T-cell (primary cell): ENCODE measurements at places on chromosomes 5 and 9. TPM values are rescaled to one million over a fixed set of nuclear protein-coding genes. Genes with fewer than 3 reads are reported as not detected.
A peak's percentile ranks its signal among the peaks of the same experiment; 100 is the strongest.

DNA sequence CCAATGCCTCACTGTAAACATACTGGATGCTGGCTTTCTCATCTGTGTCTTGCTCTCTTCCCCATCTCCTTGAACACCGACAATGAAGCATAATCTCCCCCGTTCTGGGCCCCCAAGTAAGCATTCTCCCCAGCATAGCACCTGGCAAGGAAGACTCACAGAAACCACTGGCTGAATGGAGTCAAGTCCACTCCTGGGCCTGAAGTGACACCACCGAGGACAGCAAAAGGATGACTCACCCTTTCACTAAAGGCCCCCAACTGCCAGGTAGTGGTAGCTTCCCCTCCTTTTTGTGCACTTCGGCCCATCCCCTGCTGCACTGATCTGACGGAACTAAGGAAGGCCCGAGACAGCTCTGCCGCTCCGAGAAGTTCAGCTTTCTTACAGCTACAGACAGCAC is 9.4 kb downstream of the VDAC1 start:
- no peak overlapping the region for H3K4me3 ChIP-seq
- H3K27me3 ChIP-seq, result no peaks in the 10 kb centered on the region
- no peak for DNase-seq

- DNase-seq, result no peak
- H3K36me3 ChIP-seq, result no peaks in the 10 kb centered on the region
- H3K27ac ChIP-seq, result no peak overlapping the region
- H3K4me1 ChIP-seq, result no peaks in the 10 kb centered on the region
- no peak overlapping the region for H3K4me3 ChIP-seq
Measured at GRCh38 chr5:127550652-127551409, 33.4 kb downstream of the PRRC1 start.

DNA sequence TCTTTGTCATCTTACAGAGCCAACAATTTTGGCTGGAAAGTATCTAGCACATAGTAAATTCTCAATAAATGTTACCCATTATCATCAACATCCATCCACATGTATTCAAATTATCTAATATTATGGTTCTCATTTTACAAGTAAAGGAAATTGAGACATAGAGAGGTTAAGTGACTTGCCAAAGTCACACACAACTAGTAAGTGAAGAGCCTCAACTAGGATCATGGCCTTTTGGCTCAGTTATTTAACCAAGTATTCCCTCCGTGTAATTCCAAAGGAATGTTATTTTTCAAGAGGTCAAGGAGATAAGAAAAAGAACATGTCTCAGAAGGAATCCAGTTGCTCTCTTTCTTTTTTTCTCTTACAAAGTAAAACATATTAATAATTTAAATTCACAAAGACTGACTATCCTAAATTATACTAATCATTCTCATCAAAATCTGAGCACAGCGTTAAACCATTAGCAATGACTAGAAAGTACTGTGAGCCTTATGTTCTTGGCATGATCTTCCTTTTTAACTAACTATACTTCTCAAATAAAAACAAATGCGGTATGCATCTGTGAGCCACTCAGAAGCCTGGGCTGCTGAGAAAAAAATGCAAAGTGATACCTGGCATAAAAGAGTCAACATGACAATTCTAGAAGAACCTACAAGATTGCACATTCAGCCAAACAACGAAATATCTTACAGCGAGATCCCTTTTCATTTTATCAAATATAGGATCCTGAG is 350.9 kb downstream of the GLIS3 start:
- H3K27ac ChIP-seq, result no peak overlapping the region
- no peaks in the 10 kb centered on the region for H3K27me3 ChIP-seq
- H3K4me3 ChIP-seq, result no peak overlapping the region
- no peaks in the 10 kb centered on the region for H3K4me1 ChIP-seq
- no peaks in the 10 kb centered on the region for H3K36me3 ChIP-seq
- no peak for DNase-seq

The INSL6 gene
- not detected for total RNA-seq

- H3K4me3 ChIP-seq, result no peak overlapping the region
- H3K27me3 ChIP-seq, result peaks cover 69% of the 10 kb centered on the region
- no peak overlapping the region for H3K27ac ChIP-seq
- DNase-seq, result no peak
- H3K36me3 ChIP-seq, result no peaks in the 10 kb centered on the region
- no peaks in the 10 kb centered on the region for H3K4me1 ChIP-seq
Measured at GRCh38 chr5:1767524-1768282, 31.9 kb downstream of the MRPL36 start.

GRCh38 chr9:109422641-109423040 is 75.5 kb downstream of the PTPN3 start:
- H3K36me3 ChIP-seq, result no peaks in the 10 kb centered on the region
- H3K27ac ChIP-seq, result no peak overlapping the region
- H3K4me3 ChIP-seq, result no peak overlapping the region
- H3K27me3 ChIP-seq, result no peaks in the 10 kb centered on the region

The SH3TC2 gene
- total RNA-seq, result not detected

The OR1J2 gene
- total RNA-seq, result not detected

GRCh38 chr5:30092548-30092947 is 1100.9 kb upstream of the CDH6 start:
- no peak overlapping the region for H3K4me3 ChIP-seq
- DNase-seq, result no peak
- H3K27ac ChIP-seq, result no peak overlapping the region
- no peaks in the 10 kb centered on the region for H3K27me3 ChIP-seq
- no peaks in the 10 kb centered on the region for H3K4me1 ChIP-seq

DNA sequence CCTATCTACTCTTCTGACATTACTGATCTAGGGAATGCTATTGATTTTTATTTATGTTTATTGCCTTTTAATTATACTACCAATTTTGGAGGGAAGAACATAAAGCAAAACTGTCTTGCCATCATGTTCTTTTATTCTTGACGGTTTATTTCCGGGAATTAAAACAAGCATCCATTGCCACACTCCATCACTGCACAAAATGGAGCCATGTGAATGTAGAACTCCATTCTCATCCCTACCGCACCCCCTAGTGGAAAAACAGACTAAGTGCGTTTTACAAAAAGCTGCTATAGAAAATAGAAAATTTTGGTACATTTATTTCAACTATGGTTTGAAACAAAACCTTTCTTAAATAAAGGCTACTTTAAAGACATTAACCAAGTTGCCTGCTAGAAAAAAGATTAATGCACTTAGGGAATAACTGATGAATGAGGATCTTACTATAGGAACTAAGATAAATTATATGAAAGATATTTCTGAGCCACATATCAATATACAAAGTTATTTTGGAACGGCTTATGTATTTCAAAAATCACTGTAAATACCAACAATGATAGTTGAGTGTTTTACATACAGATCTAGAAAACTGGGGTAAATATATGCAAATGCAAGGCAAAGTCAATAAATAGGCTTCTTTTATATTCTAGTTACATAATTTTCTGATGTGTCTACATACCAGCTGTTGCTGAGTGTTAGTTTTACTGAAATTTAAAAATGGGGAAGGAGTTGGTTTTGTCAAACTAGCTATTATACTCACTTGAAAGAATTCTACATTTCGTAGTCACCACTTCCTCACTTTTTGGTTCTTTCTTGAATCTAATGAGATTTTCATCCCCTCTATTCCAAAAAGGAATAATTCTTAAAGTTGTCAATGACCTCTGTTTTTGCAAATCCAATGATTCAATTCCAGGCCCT is 26.5 kb downstream of the OXCT1 start:
- DNase-seq, result peak; percentile 19
- no peak overlapping the region for H3K27ac ChIP-seq
- H3K4me1 ChIP-seq, result no peaks in the 10 kb centered on the region

- no peaks in the 10 kb centered on the region for H3K36me3 ChIP-seq
- no peak overlapping the region for H3K4me3 ChIP-seq
- no peak for DNase-seq
- no peak overlapping the region for H3K27ac ChIP-seq
- no peaks in the 10 kb centered on the region for H3K4me1 ChIP-seq
Measured at GRCh38 chr5:65263321-65263720, 218.4 kb downstream of the ADAMTS6 start.
